ENCODE measurements at places on chromosomes 12 and 14.

- no peak for DNase-seq
These were observed 109.0 kb downstream of the NCOR2 start for GRCh38 chr12:124458220-124458991.

GRCh38 chr14:68932231-68932630, 46.9 kb downstream of the ACTN1 start:
- DNase-seq: no peak

DNA sequence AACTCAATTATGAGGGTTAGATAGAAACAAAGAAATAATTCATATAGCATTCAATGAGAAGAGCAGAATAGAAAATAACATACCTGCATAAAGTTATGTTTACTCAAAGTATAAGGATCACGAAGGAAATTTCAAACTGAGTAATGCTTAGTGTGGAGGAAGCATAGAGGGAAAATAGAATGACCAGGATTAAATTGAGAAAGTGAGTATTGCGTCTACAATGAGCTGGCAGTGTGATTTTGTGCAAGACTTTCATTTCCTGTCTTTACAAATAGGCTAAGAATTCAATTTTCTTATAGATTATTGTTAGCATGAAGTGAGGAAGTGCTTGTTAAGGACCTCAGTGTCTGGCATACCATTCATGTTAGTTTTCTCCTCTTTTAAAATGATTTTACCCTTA, 12.0 kb downstream of the ADGRD1 start:
- no peak for DNase-seq

DNA sequence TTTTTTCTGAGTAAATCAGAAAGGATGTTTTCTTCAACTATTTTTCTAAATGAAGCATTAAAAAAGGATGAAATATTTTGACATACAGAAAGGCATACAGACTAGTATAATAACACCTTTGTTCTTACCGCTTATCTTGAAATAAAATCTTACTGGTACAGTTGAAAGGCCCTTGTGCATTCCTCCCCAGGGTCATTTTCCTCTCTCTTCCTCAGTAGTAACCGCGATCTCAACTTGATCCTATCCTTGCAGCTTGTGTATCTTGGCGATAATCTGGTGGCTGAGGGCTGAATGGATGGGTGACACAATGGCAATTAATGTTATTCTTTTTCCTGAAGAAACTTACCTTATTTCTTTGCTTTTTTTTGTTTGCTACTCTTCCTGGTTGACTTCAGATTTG, 18.5 kb downstream of the GAS2L3 start:
- DNase-seq: no peak

GRCh38 chr12:18703321-18703720, 34.5 kb downstream of the PLCZ1 start:
- DNase-seq: no peak

DNA sequence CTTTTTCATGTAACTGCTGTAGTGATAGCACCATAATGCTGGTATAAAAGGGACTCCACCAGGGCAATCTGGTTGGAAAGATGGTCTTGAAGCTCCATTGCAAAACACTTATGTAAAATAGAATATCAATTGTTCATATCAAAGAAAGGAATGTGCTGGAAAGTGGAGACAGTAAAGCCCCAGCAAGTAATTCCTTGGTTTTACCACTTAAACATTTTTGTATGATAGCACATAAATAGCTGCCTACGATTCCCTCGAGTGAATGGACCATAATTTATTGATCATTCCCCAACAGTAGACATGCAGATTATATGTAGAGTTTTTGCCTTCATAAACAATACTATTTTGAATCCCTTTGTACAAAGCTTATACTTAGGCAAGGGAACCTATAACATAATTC, 275.4 kb downstream of the PAWR start:
- DNase-seq: no peak

DNA sequence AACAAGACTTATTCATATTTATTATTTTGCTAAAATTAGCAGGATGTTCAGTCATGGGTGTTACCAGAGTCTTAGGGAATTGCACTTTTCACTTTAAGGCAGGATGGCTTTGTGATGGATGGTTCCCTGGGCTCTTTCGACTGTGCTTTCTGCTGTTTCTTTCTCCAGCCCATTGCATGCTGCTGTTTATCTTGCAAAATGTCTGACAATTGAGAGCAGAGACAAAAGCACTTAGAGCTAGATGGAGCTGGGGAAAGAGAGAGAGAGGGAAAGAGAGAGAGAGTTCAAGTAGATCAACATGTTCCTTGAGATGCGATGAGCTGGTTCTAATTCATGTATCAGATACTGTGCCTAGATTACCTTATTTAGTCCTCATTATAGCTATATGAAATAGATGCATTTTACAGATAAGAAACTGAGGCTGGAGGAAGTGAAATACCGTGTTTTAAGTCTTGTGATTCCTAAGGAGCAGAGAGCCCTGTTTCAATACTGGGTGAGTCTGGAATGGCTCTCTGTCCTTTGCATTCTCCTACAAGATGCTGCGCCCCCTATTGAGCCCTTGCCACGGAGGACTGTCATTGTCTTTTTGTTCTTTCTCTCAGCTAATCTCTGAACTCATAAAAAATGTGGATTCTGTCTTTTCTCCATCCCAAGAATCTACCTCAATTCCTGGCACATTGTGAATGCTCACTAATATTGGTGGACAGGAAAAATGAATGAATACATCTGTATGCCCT, 227.9 kb downstream of the ALG10B start:
- no peak for DNase-seq
